ENCODE measurements at places on chromosomes 1 and 21. TPM values are rescaled to one million over a fixed set of nuclear protein-coding genes. Genes with fewer than 3 reads are reported as not detected.

- DNase-seq = no peak
Measured at GRCh38 chr1:107076841-107077240, 20.4 kb downstream of the PRMT6 start.

DNA sequence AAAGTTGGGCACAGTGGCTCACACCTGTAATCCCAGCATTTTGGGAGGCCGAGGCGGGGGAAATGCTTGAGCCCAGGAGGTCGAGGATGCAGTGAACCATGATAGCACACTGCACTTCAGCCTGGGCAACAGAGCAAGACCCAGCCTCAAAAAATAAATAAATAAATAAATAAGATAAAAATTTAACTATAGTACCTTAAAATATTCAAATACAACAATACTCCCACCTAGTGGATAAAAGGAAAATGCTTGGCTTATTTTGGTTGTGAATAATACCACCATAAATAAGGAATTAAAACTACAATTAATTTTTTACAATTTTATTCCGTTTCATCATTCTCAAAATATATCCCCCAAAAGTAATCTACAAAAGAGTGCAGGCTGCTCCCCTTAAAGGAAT lies 8.1 kb downstream of the PSMG1 start:
- no peak for DNase-seq

DNA sequence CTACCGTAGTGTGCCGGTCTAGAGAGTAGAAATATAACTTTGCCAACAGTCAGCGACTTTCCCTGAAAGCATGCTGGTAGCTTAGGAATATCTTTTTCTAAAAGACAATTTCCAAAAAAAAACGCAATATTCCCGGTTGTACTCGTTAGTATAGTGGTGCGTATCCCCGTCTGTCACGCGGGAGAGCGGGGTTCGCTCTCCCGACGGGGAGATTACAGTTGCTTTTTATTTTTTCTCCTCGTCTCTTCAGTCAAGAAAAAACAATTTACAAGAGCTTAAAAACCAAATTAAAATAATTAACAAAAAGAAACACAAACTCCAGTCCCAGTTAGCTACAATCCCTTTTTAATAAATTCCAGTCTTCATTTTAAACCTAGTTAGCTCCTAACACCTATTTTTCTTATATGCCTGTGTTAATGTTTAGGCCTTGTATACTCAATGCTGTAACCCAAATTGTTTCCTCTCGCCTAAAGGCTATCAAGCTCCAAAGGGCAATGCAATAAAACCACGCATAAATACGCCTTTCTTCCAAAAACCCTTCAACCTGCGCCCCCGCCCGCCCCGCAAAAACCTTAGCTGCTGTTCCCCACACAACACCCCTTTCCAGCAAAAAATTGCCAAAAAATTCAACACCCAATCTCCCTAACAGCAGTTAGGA lies 7.8 kb downstream of the HSPA6 start:
- peak; percentile 35 for DNase-seq

DNA sequence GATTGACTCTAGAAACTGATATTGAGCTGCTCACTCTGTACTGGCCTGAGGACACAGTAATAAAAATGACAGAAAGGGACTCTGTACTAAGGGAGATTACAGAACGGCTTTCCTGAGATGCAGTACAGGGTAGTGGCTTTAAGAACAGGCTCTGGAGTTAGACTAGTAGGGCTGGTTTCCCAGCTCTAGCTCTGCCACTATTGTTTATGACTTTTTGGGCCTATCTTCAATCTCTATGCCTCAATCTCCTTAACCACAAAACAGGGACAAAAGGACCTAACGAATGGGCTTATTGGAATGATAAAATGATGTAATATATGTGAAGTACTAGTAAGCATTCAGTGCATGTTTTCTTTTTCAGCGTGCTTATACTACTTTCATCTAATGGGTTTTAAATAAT lies 1.4 kb downstream of the DEPDC1 start:
- DNase-seq = no peak

- no peak for DNase-seq
Measured at GRCh38 chr1:184260382-184260781, 126.4 kb upstream of the C1orf21 start.

Gene PCSK9
- total RNA-seq = not detected

- no peak for DNase-seq
Measured at GRCh38 chr1:55861676-55862340, 646.6 kb upstream of the USP24 start.

- DNase-seq = no peak
Measured at GRCh38 chr1:24992124-24992760, 62.2 kb upstream of the RUNX3 start.

Gene RAB25
- total RNA-seq = not detected

DNA sequence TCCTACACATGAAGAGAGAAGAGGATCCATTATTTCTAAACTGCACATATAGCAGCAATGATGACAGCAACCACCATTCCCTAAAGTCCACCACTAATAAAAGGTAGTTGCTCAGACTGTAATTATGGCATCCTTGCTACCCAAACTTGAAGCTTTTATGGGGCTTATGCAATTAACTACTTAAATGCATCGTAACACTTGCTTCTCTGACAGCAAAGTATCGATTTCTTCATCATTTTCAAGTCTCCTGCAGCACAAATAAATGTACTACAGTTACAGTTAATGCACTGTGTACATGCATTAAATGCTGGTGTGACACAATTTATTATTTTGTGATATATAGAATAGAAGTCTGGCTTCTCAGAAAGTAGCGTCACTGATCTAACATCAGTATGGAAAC lies 241.7 kb downstream of the USH2A start:
- no peak for DNase-seq
